ENCODE measurements at places on chromosomes 1 and 21.

DNA sequence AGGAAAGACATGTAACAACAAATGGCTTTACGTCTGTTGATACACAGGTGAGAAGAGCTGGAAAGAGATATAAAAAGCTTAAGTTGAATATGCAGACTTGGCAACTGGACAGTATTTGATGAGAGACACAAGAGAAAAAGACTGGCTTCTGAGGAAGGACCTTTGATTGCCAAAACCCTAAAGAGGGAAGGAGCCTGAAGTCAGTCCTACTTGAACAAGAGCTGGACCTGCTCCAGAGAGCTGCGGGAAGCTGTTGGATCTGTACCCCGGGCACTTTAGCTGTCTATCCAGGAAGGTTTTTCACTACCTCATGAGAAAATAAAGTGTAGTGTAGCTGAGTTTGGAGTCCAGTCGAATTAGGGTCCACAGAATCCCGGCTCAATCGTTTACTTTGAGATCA is 25.3 kb upstream of the LRRC8B start:
- DNase-seq = no peak

DNA sequence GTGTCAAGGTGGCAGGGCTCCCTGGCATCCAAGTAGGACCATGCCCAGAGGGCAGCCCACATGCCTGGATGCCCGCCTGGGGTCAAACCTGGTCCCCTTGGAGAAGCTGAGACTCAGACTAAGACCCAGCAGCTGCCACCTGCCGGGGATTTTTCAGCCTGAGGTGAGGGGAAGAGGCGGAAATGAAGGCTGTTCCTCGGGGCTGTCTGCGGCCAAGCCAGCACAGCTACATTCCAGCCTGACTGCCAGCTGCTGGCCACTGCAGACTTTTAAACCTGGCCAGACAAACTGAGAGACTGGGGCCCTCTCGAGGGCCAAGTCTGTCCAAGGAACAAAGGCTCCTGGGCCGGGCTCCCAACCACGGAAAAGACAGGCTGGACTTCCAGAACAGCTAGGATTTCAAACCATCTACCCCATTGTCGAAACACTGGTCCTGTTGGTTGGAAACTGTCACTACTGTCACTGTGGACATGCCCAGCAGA is 21.9 kb upstream of the PLEKHG5 start:
- DNase-seq = no peak

DNA sequence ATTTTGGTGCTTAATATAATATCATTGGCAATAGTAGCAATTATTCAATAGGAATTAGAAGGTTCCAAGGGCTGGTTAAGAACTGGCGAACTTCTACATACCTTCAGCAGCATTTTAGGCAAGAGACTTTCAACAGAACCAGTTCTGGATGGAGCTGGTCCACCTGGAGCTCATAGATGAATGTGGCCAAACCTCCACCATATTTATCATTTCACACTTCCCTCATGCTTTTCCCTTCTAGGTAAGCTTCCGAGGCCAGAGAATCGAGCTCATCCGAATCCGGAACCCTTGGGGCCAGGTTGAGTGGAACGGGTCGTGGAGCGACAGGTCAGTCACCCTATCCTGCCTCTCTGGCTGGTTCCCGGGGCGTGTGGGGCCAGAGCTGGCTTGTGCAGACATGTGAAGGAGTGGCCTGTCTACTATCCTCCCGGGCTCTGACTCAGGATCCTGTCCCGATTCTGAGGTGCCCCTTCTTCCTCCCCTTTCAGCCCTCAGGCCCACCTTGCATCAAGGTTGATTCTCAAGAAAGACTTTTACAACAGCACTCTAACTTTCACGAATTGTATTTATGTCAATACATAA is 24.7 kb downstream of the CAPN9 start:
- no peak for DNase-seq

GRCh38 chr1:226643611-226644540 is 95.2 kb downstream of the ITPKB start:
- DNase-seq = no peak

GRCh38 chr1:41864471-41865040 is 54.2 kb downstream of the HIVEP3 start:
- DNase-seq = no peak

DNA sequence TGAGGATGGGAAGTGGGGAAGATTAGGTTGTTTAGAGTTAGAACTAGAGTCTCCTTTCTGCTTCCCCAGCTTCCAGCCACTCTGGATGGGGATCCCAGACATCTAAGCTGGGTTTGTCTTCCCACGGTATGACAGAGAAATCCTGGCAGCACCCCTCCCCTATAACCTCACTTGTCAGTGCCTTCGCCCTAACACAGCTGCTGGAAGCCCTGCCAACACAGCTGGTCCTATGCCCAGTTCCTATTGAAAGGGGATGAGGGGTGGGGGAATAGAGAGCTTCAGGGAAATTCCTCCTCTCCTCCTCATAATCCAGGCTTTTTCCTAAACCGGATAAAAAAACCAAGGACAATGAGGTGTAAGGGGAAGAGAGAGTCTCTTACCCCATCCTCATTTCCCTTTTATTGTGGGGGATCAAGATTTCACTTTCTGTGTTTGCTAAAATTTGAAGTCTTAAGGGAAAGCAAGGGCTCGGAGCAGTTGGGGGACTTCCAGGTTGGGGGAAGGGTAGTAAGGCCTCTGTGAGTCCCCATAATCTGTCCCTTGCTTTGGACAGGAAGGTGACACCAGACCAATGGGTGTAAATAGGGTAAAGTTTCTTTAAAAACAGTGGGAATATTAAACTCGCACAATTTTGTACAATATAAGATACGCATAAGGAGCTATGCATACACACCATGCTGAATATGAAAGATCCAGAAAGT is 590 bp downstream of the TMOD4 start:
- DNase-seq = no peak

DNA sequence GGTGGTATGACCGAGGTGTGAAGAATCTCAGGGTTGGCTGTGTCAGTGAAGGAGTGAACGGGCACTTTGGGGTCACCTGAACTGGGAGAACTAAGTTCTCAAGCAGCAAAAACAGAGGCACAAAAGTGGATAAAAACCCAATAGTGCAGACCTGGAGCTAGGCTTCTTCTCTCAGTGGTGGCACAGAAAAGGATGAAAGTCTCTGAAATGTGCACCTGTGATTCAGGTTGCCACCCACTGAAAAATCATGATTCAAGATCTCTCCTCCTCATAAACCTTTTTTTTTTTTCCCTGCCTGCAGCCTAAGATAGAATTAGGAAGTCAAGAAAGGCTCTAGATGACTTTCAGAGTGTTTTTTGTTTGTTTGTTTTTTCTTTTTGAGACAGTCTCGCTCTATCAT is 304.8 kb downstream of the KIF26B start:
- DNase-seq = no peak

GRCh38 chr1:39238476-39238875 is 34.0 kb downstream of the MACF1 start:
- no peak for DNase-seq

GRCh38 chr21:30996728-30997127 is 41.5 kb downstream of the KRTAP19-8 start:
- DNase-seq = no peak

GRCh38 chr1:23367451-23367790 is 2.2 kb downstream of the ZNF436 start:
- no peak for DNase-seq

- no peak for DNase-seq
Observed at GRCh38 chr1:71621785-71622184, 541.0 kb upstream of the ZRANB2 start.

DNA sequence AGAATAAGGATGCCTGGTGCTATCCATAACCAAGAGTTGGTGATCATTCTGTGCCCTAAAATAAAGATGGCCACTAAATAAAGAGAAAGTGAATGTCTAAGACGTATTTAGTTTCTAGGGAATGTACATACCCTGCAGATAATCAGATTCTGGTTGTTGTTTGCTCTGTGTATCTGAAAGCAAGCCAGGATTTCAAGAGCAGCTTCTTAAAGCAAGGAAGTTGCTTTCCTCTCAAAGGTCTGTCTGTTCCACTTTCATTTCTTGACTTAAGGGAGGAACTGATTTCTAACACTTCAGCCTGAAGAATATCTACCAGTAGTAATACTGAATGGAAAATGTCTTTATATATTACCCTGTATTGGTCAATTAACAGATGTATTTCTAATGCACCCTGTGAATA is 88.8 kb downstream of the KIF1B start:
- DNase-seq = no peak

DNA sequence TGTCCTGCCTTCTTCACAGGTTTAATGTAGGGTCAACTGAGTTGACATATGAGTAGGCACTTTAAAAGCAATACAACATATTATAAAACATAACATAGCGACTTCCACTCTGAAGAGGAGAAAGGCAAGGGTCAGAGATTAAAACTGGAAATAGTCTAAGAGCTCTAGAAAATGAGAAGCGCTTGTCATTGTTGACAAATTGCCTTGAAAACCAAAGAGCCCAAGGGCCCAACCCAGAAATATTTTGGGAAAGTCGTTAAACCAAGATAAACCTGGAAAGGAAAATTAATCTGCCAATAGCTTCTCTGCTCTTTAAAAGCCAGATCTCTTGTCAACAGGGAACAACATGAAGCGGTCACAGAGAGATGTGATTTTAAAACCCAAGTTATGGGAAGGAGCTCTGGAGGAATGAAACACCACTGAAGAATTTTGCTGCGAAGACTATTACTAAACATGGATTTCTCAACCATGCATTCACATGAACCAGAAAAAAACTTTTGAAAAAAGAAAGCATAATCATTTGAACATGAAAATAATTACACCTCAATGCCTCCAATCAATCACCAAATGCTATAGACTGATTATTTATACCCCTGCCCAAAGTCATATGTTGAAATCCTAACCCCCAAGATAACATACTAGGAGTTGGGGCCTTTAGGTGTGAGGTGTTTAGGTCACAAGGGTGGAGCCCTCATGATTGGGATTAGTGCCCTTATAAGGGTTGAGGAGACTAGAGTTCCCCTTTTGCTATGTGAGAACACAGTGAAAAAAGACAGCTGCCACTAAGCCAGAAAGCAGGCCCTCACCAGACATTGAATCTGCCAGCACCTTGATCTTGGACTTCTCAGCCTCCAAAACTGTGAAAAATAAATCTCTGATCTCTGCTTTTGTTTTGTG is 33.0 kb upstream of the MTF1 start:
- DNase-seq = no peak

GRCh38 chr1:156434989-156435544 is 65.5 kb downstream of the MEF2D start:
- no peak for DNase-seq
